ENCODE measurements at places on chromosomes 6 and 20. TPM values are rescaled to one million over a fixed set of nuclear protein-coding genes. Genes with fewer than 3 reads are reported as not detected.

Gene BPIFB1
- not detected for total RNA-seq

Gene ROMO1
- 319 TPM for total RNA-seq

Gene KCNQ5
- total RNA-seq, result not detected

Gene SIRPD
- total RNA-seq, result not detected

Gene TRIM15
- not detected for total RNA-seq

Gene LRFN2
- not detected for total RNA-seq

Gene ERVFRD-1
- total RNA-seq, result under 0.01 TPM

Gene VSX1
- not detected for total RNA-seq

Gene TGM3
- not detected for total RNA-seq

Gene TSBP1
- total RNA-seq, result not detected

Gene LBP
- total RNA-seq, result 0.13 TPM

Gene SLC25A27
- total RNA-seq, result 0.51 TPM

Gene NKX2-2
- not detected for total RNA-seq

Gene F13A1
- total RNA-seq, result not detected

Gene RIPOR3
- total RNA-seq, result 0.13 TPM

Gene NOX3
- not detected for total RNA-seq

Gene SEMG1
- not detected for total RNA-seq

Gene ZBTB46
- total RNA-seq, result 67.1 TPM

Gene EFCAB8
- total RNA-seq, result under 0.01 TPM

Gene TPBG
- 5.9 TPM for total RNA-seq

Gene CCDC170
- under 0.01 TPM for total RNA-seq

Gene IGF2R
- 120 TPM for total RNA-seq

Gene BTNL2
- total RNA-seq, result not detected

Gene LTB
- total RNA-seq, result 6.4 TPM

Gene PRSS35
- total RNA-seq, result not detected

Gene B3GAT2
- not detected for total RNA-seq

Gene SLC32A1
- not detected for total RNA-seq

Gene MYCT1
- total RNA-seq, result 120 TPM

Data from dermis microvascular lymphatic vessel endothelial cell (primary cell).